ENCODE measurements at places on chromosomes 16 and 17.

DNA sequence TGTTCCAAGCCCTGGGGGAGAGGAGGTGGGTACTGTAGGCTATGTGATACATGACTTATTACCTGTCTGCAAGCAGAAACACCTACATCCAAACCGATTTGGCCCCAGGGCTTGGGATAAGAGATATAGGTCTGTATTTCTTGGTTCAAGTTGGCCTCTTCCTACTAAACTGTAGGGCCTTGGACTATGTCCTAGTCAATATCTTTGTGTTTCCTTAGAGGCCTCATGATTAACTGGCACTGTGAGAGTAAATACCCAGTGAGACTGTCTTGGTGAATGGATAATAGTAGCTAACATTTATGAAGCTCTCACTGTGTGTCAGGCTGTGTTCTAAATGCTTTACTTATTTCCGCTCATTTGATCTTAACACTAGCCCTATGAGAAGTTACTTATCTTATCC is 70.0 kb downstream of the MSI2 start:
- no peaks in the 10 kb centered on the region for H3K4me1 ChIP-seq
- no peaks in the 10 kb centered on the region for H3K27me3 ChIP-seq
- H3K4me3 ChIP-seq: no peak overlapping the region
- H3K36me3 ChIP-seq: no peaks in the 10 kb centered on the region
- no peak overlapping the region for H3K27ac ChIP-seq

DNA sequence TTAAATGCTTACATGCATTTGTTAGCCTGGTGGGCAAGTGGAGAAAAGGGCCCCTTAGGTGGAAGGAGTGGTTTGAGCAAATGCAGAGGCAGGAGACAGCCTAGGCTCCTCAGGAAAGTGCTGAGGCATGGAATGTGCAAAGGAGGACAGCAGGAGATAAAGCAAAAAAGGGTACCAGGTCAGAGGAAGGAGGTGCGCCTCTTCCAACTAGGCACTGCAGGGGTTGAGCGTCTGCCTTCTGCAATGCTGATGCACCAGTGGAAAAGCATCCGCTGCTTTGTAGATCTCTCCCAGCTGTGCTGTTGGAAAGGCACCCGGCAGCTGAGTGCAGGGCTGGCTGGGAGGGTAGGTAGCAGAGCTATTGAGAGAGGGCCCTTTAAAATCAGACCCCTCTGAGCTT is 287.0 kb upstream of the XYLT1 start:
- DNase-seq: no peak
- no peaks in the 10 kb centered on the region for H3K27me3 ChIP-seq
- no peaks in the 10 kb centered on the region for H3K36me3 ChIP-seq

DNA sequence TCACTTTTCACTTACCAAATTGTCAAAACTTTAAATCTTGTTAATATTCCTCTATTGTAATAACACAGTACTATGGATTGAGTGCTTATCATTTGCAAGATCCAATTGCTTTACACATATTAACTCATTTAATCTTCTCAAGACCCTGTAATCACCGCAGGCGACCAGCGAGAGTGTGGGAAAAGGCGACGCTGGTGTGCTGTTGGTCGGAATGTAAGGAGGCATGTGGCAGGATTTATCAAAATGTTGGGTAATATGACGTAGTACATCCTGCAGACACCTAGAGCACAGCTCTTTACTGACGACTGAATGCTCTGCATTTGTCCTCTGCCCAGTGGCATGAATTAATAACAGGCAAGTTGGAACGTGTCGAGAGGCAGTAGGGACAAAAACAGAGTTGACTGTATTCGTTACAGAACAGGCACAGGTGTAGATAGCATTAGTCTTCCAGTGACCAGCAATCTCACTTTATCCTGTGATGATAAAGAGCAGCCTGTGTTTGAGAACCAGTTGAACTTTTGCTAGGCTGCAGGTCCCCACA is 80.3 kb downstream of the TNRC6C start:
- H3K27ac ChIP-seq: no peak overlapping the region
- no peaks in the 10 kb centered on the region for H3K27me3 ChIP-seq
- H3K4me3 ChIP-seq: no peak overlapping the region
- peaks cover 11% of the 10 kb centered on the region for H3K4me1 ChIP-seq

- no peaks in the 10 kb centered on the region for H3K27me3 ChIP-seq
- H3K4me1 ChIP-seq: no peaks in the 10 kb centered on the region
Observed at GRCh38 chr16:49531931-49532840, 158.6 kb downstream of the C16orf78 start.

- H3K27me3 ChIP-seq: no peaks in the 10 kb centered on the region
- no peak overlapping the region for H3K4me3 ChIP-seq
- H3K36me3 ChIP-seq: no peaks in the 10 kb centered on the region
- H3K4me1 ChIP-seq: no peaks in the 10 kb centered on the region
- DNase-seq: no peak
- H3K27ac ChIP-seq: no peak overlapping the region
Observed at GRCh38 chr17:71099003-71099714, 929.8 kb downstream of the KCNJ2 start.

GRCh38 chr17:36503456-36504155 is 17.1 kb downstream of the ZNHIT3 start:
- H3K27me3 ChIP-seq: no peaks in the 10 kb centered on the region
- no peak overlapping the region for H3K27ac ChIP-seq
- DNase-seq: peak; percentile 46
- H3K4me1 ChIP-seq: peaks cover 6% of the 10 kb centered on the region
- H3K36me3 ChIP-seq: peaks cover 83% of the 10 kb centered on the region

DNA sequence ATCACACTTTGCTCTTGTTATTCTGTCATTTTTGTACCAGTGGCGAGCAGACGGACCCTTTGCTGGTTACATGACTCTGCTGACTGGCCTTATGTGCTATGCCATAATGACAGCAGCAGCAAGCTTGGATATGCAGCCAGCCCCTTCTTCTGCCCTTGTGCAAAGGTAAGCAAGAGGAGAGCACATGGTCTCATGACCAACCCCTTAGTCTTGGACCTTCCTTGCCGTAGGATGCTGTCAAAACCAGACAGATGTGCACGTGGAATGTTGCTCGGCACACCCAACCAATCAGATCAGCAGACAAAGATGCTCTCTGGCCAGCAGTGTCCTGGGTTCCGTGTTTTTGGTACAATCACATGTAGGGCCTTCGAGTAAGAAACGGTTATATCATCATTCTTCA is 4.8 kb upstream of the N4BP1 start:
- no peak for DNase-seq
- H3K27me3 ChIP-seq: no peaks in the 10 kb centered on the region
- no peak overlapping the region for H3K27ac ChIP-seq
- H3K4me1 ChIP-seq: peaks cover 60% of the 10 kb centered on the region

DNA sequence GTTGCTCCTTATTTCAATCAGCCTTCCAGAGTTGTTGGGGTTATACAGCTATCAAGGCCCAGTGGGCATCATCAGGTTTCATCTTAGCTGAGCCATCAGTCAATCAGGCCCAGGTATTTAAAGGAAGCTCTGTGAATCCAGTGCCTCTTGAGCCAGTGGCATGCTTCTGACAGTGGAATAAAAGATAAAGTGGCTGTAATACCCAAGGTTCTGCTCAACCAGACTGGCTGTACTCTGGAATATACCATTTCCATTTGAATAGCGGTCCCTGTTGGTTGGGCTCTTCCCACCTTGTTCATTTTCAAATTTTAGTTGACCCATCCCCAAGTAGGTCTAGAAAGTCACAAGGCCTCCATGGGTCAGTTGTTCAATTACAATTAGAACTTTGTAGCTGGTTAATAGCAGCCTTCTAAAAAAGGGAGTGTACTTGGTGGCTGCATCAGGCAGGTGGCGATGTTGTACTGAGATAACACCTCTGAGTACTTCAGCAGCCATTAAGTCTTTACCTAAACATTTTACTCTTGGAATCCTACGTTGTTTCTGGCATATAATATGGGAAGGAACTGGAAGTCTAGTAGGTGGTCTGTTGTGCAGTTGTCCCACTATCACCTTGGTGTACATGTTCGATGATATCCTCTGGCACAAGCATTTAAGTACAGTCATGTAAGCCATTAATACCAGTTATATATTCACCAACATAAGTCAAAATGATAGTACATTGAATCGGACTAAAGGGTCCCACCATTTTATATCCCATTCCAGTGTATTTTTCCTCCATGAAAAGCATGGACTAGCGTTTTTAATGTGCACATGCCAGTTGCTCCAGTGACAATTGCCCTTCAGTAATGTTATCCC is 294.1 kb downstream of the BCAS3 start:
- H3K27ac ChIP-seq: no peak overlapping the region
- no peaks in the 10 kb centered on the region for H3K27me3 ChIP-seq
- H3K4me1 ChIP-seq: no peaks in the 10 kb centered on the region
- H3K4me3 ChIP-seq: no peak overlapping the region
- H3K36me3 ChIP-seq: no peaks in the 10 kb centered on the region

DNA sequence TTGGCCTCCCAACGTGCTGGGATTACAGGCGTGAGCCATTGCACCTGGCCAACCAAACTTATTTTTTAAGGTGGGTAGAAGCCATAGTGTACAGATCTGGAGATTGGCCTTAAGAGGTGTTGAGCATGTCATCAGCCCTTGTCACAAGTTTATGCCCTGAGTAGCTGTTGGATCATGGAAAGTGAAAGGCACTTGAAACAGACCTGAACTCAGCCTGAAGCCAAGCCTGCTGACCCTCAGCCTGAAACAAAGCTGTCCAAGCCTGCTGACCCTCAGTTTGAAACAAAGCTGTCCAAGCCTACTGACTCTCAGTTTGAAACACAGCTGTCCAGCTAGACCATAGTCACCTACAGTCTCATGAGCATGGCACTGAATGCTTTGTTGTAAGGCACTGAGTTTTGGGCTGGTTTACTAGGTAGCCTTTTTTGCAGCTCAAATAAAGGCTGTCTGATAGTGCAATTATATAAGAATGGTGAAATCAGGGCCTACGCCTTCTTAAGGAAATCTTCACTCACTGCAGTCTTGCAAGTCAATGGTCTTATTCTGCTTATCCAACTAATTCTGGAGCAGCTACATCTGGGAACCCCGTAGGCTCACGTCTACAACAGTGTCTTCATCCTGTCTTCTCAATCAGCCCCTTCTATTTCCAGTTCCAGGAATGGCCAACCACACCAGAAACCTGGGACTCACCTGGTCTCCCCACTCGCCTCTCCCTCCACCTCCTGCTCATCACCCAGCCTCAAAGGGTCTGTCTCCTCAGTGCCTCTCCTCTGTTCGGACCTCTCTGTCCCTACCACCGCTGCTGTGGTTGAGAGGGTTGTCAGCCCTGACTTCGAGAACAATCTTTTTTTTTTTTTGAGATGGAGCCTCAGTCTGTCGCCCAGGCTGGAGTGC is 2.9 kb upstream of the NPIPB15 start:
- H3K4me1 ChIP-seq: peaks cover 6% of the 10 kb centered on the region
- H3K4me3 ChIP-seq: no peak overlapping the region
- no peaks in the 10 kb centered on the region for H3K36me3 ChIP-seq
- H3K27ac ChIP-seq: no peak overlapping the region

Data from heart left ventricle (tissue), 16 donors.